ENCODE measurements at places on chromosomes 2 and 18.
A peak's percentile ranks its signal among the peaks of the same experiment; 100 is the strongest.

DNA sequence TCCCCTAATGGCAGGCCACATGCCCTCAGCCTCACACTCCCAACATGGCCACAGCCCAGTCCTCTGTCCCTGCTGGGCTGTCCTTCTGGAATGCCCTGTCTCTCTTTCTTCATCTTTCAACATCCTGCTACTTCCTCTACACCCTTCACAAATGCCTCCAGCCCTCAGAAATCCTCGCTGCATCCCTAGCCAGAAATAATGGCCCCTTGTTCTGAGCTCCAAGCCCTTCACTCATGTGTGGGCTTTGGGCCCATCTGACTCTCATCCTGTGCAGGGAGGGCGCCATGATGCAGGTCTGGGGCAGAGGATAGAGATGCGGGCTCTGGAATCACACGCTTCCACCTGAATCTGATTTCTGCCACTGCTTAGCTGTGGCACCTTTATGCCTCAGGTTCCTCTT is 181.9 kb downstream of the TNS1 start:
- DNase-seq: no peak

- peak; percentile 87 for DNase-seq
These were observed 35.3 kb downstream of the NHEJ1 start for GRCh38 chr2:219125225-219125885.

DNA sequence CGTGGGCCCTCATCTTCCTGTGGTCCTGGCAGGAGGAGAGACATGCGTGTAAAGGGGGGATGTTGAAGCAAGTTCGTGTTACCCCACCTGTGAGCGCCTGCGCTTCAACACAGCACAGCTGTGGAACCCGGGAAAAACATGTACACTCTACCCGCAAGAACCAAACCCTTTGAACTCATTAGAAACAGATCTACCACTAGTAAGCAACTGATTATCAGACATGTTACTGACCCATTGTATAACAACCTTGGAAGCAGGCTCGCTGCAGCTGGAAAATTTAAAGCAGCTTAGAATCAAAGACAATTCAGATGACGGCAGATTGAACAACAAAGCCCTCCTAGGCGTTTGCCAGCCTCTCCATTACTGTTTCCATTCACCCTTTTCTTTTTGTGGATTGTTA is 771.7 kb upstream of the SALL3 start:
- DNase-seq: no peak

DNA sequence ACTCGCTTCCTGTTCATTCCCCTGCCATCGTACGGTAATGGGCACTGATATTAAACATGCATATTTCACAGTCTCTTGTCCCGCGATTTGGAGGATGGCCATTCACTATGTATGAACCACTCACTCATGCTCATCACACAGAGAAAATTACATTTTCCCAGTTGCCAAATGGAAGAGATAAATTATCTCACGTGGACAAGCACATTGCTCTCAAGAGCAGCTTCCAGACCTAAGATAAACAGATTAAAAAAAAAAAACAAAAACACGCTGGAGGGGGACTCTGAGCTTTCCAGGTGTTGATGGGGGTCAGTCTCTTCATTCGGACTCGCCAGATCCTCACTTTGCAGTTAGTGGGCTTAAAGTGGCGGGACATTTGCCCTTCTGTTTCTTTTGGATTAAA is 1.7 kb upstream of the MAPK4 start:
- no peak for DNase-seq

DNA sequence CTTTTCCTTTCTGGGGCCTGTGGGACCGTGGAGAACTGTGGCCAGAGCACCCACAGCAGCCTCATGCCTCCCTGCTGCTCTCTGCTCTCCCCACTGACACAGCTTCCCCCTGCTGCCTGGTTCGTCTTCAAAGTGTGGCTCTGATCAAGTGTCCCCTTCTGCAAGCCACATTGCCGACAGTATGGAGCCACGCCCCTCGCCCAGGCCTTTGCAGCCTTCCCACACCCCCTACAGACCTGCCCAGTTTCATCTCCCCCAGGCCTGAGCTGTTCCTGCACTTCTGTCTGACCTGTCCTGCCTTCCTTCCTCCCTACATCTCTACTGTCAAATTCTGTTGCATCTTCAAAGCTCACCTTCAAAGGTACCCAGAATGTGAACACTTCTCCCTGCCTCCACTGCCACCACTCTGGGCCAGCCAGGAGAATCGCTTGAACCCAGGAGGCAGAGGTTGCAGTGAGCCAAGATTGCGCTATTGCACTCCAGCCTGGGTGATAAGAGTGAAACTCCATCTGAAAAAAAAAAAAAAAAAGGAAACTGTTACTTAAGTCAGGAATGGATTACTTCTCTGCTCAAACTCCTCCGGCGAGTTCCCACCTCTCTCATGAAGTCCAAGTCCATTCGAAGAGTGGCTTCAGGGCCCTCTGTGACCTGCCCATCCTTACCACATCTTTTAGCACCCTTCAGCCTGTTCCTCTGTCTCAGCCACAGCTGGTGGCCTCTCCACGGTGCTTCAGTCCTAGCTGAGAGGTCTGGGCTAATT is 29.0 kb upstream of the CATIP start:
- no peak for DNase-seq

GRCh38 chr18:5972298-5972697 is 77.0 kb upstream of the TMEM200C start:
- no peak for DNase-seq

DNA sequence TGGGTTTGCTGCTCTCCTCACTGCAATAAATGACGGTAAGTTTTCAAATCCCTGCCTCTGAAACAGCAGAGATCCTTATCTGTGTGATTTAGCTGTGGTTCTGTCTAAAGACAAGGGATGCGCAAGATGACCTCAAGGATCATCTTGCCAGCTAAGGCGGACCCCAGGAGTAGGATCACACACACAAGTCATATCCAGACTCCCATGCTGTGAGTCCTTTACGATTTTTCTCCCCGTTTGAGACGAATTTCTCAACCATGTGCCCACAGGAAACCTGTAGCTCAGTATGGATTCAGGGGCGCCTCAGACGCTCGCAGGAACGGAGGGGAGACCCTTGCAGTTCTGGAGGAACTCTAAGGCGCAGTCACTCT is 11.1 kb upstream of the DCTN1 start:
- peak; percentile 12 for DNase-seq

GRCh38 chr2:39059366-39059952 is 61.4 kb downstream of the SOS1 start:
- DNase-seq: peak; percentile 18

DNA sequence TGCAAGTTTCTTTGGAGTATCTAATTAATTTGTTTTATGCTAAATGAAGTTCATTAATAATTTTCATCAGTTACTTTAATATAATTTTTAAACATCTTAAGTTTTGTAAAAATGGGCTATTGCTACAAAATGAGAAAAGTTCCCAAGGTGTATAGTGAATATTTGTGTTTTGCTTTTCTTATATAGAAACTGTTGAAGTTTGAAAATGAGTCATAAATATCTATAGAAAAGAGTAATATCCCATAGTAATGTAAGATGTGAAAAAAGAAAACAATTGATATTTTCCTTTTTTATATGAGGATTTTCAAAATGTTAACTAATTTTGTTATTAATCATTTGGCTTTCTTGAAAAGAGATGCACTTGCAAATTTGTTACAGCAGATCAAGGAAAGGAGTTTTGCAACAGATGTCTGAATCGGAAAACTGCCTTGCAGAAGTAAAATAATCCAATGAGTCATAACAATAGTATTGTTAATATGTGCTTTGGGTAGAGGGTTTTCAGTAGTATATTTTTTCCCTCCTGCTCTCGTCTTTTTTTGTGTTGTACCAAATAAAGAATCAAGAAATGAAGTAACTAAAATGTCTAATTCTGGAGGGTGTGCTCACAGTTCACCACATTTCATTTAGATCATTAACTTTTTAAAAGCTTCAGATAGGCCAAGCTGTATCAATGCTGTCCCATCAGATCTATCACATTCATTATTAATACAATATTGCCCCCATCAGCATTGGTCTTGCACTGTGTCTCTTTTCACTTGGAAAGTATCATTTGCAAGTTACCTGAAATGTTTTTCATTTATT is 15.5 kb downstream of the DUSP19 start:
- no peak for DNase-seq

GRCh38 chr2:144596073-144596871 is 76.4 kb upstream of the ZEB2 start:
- DNase-seq: peak; percentile 11

GRCh38 chr2:70123051-70123828 is 36.0 kb downstream of the PCBP1 start:
- peak; percentile 31 for DNase-seq

DNA sequence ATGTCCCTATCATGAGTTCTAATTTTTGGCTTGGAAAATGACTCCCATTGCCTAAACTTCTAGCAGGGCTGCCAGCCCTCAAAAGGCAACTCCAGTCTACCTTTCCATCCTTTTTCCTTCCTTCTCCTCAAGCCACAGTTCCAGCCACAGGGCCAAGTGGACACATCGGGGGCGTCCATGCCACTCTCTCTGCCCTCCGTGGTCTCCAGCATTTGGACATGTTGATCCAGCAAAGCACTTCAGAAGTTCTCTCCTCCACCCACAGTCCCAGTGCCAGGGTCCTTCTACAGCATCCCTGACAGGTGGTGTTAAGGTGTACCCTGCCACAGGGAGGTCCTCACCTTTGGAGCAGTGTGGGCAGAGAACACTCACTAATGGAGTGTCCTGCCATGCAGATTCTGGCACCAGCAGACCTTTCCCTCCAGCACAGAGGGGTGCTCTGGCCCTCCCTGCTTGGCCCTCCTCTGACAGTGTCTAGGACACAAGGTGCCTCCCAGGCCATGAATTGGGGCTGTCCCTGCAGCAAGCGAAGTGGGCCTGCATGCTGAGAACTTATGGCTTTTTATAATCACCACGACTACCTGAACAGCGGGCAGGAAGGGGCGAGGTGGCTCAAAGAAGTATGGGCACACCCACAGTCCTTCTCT is 1.6 kb upstream of the FABP1 start:
- DNase-seq: no peak

DNA sequence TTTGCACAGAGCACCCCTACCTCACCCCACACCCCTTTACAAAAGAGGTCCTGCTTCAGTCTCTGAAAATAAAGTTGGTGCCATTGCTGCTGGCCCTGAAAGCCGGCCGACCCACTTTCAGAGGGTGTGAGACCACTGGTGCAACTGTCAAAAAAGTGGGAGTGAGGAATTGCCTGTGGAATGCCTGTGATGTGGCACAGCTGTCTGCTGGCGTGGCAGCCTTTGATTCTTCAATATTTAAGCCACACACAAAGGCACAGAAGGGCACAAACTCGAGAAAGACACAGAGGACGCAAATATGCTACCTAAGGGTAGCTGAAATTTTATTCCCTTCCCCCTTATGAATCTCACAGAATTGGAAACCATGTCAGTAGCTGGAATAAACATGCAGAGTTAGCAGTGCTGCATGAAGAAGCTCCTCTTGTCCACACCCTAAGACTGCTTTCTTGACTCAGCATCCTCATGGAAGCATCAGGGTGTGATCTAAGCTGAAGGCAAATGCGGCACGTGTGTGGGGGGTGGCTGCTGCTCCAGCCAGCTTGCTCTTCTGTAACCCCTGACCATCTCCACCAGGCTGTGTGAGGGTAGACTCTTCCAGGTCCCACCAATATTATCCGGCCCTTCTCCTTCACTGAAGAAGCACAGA is 92.3 kb downstream of the CELF4 start:
- no peak for DNase-seq

DNA sequence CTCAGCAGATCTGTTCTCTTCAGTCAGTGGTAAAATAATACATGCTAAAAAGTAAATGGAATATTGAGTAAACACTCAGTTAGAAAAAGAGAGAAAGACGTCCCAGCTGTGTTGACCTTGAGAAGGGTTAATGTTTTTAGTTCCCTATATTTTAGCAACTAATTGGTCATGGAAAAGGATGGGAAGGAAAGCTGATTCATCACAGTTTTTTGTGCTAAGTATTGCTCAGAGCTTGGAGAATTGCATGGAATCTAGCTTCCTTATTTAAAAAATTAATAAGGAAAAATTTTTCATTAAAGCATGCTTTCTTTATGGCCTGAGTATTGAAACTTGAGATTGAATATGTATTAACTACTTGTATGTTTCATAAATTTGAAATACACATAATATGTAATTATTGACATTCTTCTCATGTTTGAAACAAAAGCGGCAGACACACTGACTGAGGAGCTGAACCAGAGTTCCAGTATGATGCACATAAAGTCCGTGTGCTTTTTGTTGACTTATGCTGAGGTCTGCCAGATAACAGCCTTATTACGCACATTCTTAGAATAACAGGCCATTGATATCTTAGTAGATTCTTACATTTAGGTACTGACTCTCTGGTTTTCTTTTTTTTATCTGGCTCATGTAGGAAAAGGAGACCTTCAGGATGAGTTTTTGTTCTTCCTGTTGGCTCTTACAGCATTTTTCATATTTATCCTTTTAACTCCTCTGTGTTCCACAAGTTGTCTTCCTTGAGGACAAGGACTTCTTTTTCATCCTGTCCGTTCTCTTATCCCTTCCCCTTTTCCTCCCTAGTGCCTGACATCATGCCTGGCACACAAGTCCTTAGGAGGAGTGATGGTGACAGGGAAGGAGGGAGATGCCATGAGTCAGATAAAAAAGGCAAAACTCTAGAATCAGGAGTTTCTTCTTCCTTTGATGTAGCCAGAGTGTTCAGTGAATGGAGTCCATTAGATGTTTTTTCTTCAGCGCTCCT is 194.1 kb downstream of the PTPRM start:
- DNase-seq: no peak

- no peak for DNase-seq
These were observed 6.8 kb upstream of the PCARE start for GRCh38 chr2:29080886-29081743.

DNA sequence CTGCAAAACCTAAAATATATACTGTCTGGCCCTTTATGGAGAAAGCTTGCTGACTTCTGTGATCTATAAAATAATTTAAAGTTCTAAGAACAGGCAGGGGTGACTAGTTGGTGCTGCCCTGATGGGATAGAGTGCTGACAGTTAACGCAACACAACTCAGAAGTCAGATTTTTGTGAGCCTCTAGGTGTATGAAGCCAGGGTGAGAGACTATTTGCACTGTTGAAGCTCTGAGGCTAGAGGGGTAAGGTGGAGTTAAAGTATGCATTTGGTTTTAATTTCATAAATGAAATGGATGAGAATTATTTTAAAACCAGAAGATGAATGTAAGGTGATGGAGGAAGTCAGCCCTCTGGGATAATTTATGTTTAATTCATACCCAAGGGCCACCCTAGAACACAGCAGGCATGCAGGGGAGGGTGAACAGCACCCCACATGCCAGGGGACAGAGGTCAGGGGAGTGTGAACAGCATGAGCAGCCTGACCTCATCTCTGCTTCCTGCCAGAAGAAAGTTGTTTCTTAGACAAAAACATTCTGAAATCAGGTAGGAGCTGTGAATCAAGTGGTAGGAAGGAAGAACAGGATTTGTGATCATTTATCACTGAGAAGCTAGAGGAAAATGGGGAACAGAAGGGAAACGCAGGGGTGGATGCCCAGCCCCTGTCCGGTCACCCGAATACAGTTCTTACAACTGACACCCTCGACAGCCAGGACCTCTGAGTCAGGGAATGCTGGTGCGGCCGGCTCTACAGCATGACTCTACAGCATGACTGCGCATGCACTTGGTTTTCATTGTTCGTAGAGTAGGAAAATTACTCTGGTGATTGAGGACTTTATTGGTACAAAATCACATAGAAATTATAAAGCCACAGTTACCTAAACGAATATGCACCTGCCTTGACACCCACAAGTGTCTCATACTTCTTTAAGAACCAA is 93.1 kb downstream of the MBP start:
- DNase-seq: no peak
